Sigmoid colon (tissue), 7 donors: ENCODE measurements at places on chromosomes 5 and 9. TPM values are rescaled to one million over a fixed set of nuclear protein-coding genes. Genes with fewer than 3 reads are reported as not detected.

Gene FOXD4L4
- total RNA-seq, result not detected

Gene TMEM252
- total RNA-seq, result not detected

Gene FOXD4L5
- total RNA-seq, result not detected

Gene LRRC19
- not detected for total RNA-seq

Gene PKD2L2
- 0.36 TPM for total RNA-seq

Gene NDUFS6
- 70.3 TPM for total RNA-seq

Gene SYK
- total RNA-seq, result 13.9 TPM

Gene WWC1
- total RNA-seq, result 0.27 TPM

Gene SLC6A3
- not detected for total RNA-seq

Gene NEURL1B
- 48.5 TPM for total RNA-seq

Gene FNBP1
- total RNA-seq, result 172 TPM

Gene TIMD4
- not detected for total RNA-seq

Gene CCDC192
- not detected for total RNA-seq

Gene TSLP
- not detected for total RNA-seq

Gene NME5
- total RNA-seq, result 1.8 TPM

Gene SPATA31A3
- not detected for total RNA-seq

Gene CLIC3
- total RNA-seq, result 1.4 TPM

Gene SPINK1
- not detected for total RNA-seq

Gene LCN1
- not detected for total RNA-seq

Gene LRRC14B
- not detected for total RNA-seq

Gene ZBTB26
- 11.1 TPM for total RNA-seq

Gene SEMA5A
- 1.8 TPM for total RNA-seq

Gene CDH9
- not detected for total RNA-seq

Gene SLCO6A1
- total RNA-seq, result not detected

Gene LIX1
- total RNA-seq, result 2.4 TPM

Gene IFNB1
- not detected for total RNA-seq

Gene TMC1
- total RNA-seq, result not detected

Gene CLK4
- total RNA-seq, result 51.8 TPM

Gene SAXO1
- not detected for total RNA-seq

Gene GDF9
- 0.33 TPM for total RNA-seq

Gene FGFR4
- total RNA-seq, result 11.8 TPM

Gene PRKAA1
- 83.1 TPM for total RNA-seq

Gene CNTNAP3
- total RNA-seq, result 9.8 TPM

Gene PELO
- 41.5 TPM for total RNA-seq

Gene SUSD3
- 7.2 TPM for total RNA-seq

Gene PLPPR1
- not detected for total RNA-seq

Gene LRRTM2
- total RNA-seq, result 0.16 TPM

Gene ANKRD18B
- total RNA-seq, result under 0.01 TPM

Gene ANKRD34B
- total RNA-seq, result not detected

Gene GDA
- not detected for total RNA-seq

Gene CSF1R
- total RNA-seq, result 21.9 TPM

Gene WHRN
- total RNA-seq, result 5.4 TPM

Gene ARHGEF28
- 6.9 TPM for total RNA-seq

Gene PRDM9
- total RNA-seq, result not detected

Gene PCDHB9
- total RNA-seq, result 4.4 TPM

Gene SV2C
- 0.55 TPM for total RNA-seq

Gene ACSL6
- total RNA-seq, result 1.8 TPM

Gene POU4F3
- total RNA-seq, result not detected

Gene MAMDC2
- 107 TPM for total RNA-seq

Gene PLPP7
- 31.9 TPM for total RNA-seq
